ENCODE measurements at places on chromosomes 12 and 14. TPM values are rescaled to one million over a fixed set of nuclear protein-coding genes. Genes with fewer than 3 reads are reported as not detected.

Gene AKAP6
- polyA plus RNA-seq, result 62.1 TPM

Gene IQSEC3
- 3.6 TPM for polyA plus RNA-seq

Gene SYCP3
- 0.63 TPM for polyA plus RNA-seq

Gene ESPL1
- polyA plus RNA-seq, result 3.3 TPM

Gene PAX9
- not detected for polyA plus RNA-seq

Gene ACVRL1
- 39.3 TPM for polyA plus RNA-seq

Gene LALBA
- polyA plus RNA-seq, result not detected

Gene ABHD12B
- polyA plus RNA-seq, result 1.6 TPM

Gene LMNTD1
- polyA plus RNA-seq, result not detected

Gene RHOJ
- polyA plus RNA-seq, result 27.2 TPM

Gene APOF
- polyA plus RNA-seq, result not detected

Gene GLIPR1L1
- 0.93 TPM for polyA plus RNA-seq

Gene NYNRIN
- polyA plus RNA-seq, result 52.6 TPM

Gene HCAR2
- 0.13 TPM for polyA plus RNA-seq

Gene NTN4
- 50.0 TPM for polyA plus RNA-seq

Gene NKX2-8
- not detected for polyA plus RNA-seq

Gene PCNX1
- 26.2 TPM for polyA plus RNA-seq

Gene SPATA7
- 45.1 TPM for polyA plus RNA-seq

Gene TTC6
- polyA plus RNA-seq, result 0.21 TPM

Gene NRXN3
- 1.3 TPM for polyA plus RNA-seq

Gene KRT78
- polyA plus RNA-seq, result 12.6 TPM

Gene C12orf42
- 4.0 TPM for polyA plus RNA-seq

Gene SMIM41
- not detected for polyA plus RNA-seq

Gene ANKS1B
- polyA plus RNA-seq, result 3.5 TPM

Gene KERA
- polyA plus RNA-seq, result 21.4 TPM

Gene OSBPL8
- 33.4 TPM for polyA plus RNA-seq

Gene LRRC10
- polyA plus RNA-seq, result not detected

Gene GPR84
- not detected for polyA plus RNA-seq

Gene KLRC4
- polyA plus RNA-seq, result not detected

Gene TSPAN19
- polyA plus RNA-seq, result not detected

Gene SERPINA9
- polyA plus RNA-seq, result not detected

Gene GUCY2C
- polyA plus RNA-seq, result 0.23 TPM

Gene LMO3
- not detected for polyA plus RNA-seq

Gene CLEC9A
- polyA plus RNA-seq, result 0.23 TPM

Gene PPFIBP1
- polyA plus RNA-seq, result 34.0 TPM

Gene PLA2G1B
- polyA plus RNA-seq, result 0.55 TPM

Gene STAC3
- 484 TPM for polyA plus RNA-seq

Gene ANKRD33
- 0.25 TPM for polyA plus RNA-seq

Gene RTN1
- 1.7 TPM for polyA plus RNA-seq

Gene PHLDA1
- 31.1 TPM for polyA plus RNA-seq

Gene TCL1B
- not detected for polyA plus RNA-seq

Gene CPNE8
- polyA plus RNA-seq, result 7.5 TPM

Gene EEF1AKMT3
- polyA plus RNA-seq, result 8.2 TPM

Gene PLEKHG7
- not detected for polyA plus RNA-seq

Gene PFKM
- 336 TPM for polyA plus RNA-seq

Gene KLHDC1
- polyA plus RNA-seq, result 5.8 TPM

Gene CCDC77
- 11.6 TPM for polyA plus RNA-seq

Gene KCNC2
- 0.74 TPM for polyA plus RNA-seq

Gene INHBC
- 0.09 TPM for polyA plus RNA-seq

Gene ZC2HC1C
- 1.5 TPM for polyA plus RNA-seq

Gene PTPRB
- polyA plus RNA-seq, result 13.5 TPM

Gene COQ6
- polyA plus RNA-seq, result 31.2 TPM

Gene RPS6KL1
- 5.1 TPM for polyA plus RNA-seq

Gene FGD6
- 6.9 TPM for polyA plus RNA-seq

Gene TIMELESS
- 15.3 TPM for polyA plus RNA-seq
